NCI-H1105 treated with DMSO at 0.1 percent for 48 hours (cell line): ENCODE measurements at places on chromosomes 1 and 21.

DNA sequence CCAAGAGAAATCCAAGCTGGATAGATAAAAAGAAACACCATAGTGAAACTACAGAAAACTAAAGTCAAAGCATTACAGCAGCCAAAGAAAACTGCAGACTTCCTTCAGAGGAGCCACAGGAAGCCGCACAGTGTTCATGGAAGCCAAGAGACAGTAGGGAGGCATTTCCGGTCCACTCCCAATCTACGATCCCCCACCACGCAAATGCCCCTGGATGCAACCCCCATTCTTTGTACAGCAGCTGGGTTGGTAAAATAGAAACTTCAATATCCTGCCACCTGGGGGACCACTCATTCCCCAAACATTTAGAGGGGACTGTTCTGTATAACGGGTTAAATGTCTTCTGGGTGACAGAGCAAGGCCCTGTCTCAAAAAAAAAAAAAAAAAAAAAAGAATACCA, 43.9 kb upstream of the TSPEAR start:
- no peak for DNase-seq

DNA sequence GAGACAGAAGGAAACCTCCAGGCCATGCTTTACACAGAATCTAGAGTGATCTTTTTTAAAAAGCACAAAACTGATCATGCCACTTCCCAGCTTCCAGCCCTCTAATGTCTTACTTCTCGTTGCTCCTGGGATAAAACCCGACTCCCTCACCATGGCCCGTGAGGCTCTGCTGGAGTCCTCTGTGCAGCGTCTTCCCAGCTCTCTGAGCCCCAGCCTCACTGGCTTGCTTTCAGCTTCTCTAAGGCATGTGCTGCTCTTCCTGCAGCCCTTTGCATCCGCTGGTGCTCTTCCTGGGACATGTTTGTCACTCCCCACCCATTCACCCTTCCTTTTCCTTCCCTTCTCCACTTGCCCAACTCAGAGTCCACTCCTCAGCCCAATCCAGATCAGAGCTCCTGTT, 184.1 kb downstream of the AK5 start:
- no peak for DNase-seq

- no peak for DNase-seq
Measured at GRCh38 chr1:224872832-224873433, 56.5 kb upstream of the DNAH14 start.

GRCh38 chr1:98103617-98104285, 182.9 kb upstream of the DPYD start:
- DNase-seq = no peak

DNA sequence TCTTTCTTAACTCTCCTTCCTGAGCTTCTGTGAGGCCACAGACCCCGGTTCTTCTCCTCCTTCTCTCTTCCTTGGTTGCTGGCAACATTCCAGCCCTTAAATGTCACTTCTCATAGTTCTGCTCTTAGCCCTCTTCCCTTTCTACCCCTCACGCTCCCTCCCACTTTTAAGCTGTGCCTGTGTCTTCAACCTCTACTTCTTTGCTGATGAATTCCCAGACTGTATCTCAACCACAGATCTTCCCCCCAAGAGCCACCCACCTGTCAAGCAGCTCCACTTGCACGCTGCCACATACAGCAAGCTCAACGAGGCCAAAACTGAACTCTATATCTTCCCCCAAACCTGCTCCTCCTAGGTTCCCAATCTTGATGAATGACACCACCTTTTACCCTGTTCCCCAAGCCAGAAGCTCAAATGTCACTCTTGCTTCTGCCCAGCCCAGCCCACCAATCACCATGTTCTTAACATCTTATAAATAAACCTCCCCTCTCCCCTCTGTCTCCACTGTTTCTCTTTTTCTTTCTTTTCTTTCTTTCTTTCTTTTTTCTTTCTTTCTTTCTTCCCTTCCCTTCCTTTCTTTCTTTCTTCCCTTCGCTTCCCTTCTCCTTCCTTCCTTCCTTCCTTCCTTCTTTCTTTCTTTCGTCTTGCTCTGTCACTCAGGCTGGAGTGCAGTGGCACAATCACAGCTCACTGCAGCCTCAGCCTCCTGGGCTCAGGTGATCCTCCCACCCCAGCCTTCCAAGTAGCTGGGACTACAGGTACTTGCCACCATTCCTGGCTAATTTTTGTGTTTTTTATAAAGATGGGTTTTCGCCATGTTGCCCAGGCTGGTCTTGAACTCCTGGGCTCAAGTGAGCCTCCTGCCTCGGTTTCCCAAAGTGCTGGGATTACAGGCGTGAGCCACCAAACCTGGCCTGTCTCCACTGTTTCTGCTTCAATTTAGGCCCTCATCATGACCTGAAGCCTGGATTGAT, 19.8 kb upstream of the PTP4A2 start:
- DNase-seq = no peak

DNA sequence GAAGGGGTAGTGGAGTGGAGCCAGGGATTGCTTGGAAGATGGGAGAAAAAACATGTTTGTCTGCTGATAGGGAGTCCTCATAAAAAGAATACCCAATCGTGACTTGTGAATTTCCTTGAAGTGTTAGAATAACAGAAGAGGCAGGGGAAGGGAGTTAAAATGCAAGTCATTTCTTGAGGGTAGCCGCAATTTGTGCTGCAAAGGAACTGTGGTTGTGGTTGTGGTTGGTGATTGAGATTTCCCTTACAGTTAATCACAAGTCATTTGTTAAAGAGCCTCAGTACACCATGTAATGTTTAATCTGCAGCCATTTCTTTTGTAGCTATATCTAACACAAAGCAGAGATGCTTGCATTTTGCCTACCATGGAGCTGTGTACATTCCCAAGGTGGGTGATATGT, 38.5 kb upstream of the EGLN1 start:
- no peak for DNase-seq

GRCh38 chr1:167483790-167484189, 34.5 kb downstream of the CD247 start:
- no peak for DNase-seq

DNA sequence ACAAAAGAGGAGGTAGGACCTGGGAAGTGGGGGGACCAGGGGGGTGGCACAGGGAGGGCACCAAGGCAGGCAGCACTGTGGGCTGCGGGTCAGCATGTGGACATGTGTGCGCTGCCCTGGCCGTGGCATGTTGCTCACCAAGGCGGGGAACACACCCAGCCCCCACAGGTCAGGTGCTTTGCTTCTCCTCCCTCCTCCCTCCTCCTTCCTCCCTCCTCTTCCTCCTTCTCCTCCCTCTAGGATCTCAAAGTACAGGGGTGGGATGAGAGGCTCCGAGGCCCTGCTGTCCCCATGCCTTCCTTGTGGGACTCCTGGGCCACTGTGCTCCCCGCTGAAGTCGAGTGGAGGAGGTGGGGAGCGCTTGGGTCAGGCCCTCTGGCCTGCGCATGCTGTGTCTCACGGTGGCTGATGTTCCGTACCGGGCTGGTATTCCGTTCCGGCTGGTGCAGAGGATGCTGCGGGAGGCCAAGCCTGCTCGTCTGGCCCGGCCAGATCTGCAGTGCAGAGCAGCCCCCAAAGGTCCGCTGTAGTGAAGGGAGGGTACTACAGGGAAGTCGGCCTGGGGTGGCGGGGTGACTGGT, 26.6 kb downstream of the SPSB1 start:
- no peak for DNase-seq

DNA sequence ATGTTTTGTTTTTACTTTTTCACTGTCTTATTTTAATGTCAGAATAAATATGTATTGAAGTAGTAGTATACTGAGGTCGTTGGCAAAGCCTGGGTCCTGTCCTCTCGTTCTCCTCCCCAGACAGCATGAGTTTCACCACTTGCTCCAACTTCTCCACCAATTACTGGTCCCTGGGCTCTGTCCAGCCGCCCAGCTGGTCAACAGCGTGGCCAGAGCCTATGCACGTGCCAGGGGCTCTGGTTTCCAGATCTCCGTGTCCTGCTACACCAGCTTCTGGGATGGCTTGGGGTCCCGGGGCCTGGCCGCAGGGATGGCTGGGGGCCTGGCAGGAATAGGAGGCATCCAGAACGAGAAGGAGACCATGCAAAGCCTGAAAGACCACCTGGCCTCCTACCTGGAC, 19.3 kb downstream of the PTPN14 start:
- no peak for DNase-seq

GRCh38 chr1:157596384-157596783, 1.5 kb downstream of the FCRL4 start:
- no peak for DNase-seq

DNA sequence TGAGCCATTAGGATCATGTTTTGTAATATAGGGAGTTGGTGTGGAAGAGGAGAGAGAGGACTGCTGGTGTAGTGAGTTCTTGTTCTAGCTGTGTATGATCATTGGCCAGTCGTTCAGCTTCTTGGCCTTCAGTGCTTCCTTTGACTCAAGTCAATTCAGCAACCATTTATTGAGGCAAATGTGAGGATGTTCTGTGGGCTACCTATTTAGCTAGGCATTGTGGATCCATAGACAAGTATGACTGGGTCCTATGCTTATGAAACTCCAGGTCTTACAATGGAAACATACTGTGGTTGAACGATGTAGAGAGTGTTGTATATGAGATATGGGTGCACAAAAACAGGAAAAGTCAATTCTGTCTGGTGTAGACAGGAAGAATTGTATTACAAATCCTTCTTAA, 41.7 kb downstream of the NFIA start:
- DNase-seq = no peak

DNA sequence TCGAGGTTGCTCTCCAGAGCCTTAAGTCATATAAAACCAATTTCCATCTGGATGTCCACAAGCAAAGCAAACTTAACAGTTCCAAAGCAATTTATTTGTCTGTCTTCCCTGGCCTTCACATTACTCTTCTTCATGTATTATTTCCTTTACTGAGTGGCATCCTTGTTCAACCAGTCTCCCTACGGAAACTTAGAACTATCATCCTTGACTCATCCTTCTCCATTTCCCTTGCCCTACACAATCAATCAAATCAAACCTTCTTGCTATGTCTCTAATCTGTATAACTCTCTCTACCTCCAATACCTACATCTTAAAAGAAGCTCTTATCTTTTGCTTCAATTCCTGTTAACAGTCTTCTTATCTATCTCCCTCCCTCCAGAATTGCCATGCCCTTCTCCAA, 25.4 kb downstream of the EGLN1 start:
- no peak for DNase-seq

GRCh38 chr1:165402517-165403111, 42.3 kb downstream of the RXRG start:
- DNase-seq = no peak

- no peak for DNase-seq
Measured at GRCh38 chr1:119840745-119841144, 29.5 kb upstream of the REG4 start.

GRCh38 chr1:95953015-95953414, 719.0 kb downstream of the RWDD3 start:
- DNase-seq = peak; percentile 36

- no peak for DNase-seq
Measured at GRCh38 chr1:224168859-224169380, 14.1 kb upstream of the DEGS1 start.

GRCh38 chr1:209249785-209250440, 333.6 kb upstream of the CAMK1G start:
- DNase-seq = peak; percentile 95

DNA sequence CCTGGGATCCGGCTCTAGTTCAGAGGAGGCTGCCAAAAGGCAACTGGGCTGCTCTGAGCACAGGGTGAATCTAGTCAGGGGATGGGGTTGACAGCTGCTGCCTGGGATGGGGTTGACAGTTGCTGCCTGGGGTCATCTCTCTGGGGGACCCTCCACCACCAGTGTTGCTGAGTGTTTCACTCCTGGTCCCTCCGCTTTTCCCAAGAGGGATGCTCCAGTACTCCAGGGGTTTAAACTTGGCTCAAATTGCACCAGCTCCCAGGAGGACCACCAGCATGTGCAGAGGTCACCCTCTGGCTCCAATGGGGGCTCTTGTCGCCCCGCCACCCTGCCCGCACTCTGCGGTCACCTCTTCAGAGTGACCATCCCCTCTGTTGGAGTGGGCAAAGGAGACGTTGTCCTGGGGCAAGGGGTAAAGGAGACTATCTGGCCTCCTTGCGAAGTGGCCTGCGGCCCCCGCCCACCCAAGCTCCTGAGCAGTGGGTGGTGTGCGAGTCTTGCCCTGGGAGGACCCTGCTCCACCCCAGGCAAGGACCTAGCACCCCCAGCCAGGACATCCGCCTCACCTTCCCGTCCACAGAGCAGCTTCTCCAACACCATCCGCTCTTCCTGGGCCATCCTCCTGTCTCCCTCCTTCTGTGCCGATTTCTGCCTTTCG, 52.6 kb downstream of the SIK1 start:
- no peak for DNase-seq

DNA sequence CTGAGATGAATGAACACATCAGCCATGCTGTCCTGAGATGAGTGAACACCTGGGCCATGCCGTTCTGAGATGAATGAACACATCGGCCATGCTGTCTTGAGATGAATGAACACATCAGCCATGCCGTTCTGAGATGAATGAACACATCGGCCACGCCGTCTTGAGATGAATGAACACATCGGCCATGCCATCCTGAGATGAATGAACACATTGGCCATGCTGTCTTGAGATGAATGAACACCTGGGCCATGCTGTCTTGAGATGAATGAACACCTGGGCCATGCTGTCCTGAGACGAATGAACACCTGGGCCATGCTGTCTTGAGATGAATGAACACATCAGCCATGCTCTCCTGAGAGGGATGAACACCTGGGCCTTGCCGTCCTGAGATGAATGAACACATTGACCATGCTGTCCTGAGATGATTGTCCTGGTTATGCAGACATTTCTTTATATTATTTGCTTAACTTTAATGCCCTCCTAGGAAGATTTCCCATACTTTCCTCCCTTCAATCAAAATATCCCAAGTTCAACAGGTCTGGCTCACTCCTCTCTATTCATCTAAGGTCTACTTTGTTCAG, 48.6 kb upstream of the COL6A1 start:
- DNase-seq = no peak

GRCh38 chr1:218679391-218679790, 334.3 kb downstream of the TGFB2 start:
- no peak for DNase-seq

DNA sequence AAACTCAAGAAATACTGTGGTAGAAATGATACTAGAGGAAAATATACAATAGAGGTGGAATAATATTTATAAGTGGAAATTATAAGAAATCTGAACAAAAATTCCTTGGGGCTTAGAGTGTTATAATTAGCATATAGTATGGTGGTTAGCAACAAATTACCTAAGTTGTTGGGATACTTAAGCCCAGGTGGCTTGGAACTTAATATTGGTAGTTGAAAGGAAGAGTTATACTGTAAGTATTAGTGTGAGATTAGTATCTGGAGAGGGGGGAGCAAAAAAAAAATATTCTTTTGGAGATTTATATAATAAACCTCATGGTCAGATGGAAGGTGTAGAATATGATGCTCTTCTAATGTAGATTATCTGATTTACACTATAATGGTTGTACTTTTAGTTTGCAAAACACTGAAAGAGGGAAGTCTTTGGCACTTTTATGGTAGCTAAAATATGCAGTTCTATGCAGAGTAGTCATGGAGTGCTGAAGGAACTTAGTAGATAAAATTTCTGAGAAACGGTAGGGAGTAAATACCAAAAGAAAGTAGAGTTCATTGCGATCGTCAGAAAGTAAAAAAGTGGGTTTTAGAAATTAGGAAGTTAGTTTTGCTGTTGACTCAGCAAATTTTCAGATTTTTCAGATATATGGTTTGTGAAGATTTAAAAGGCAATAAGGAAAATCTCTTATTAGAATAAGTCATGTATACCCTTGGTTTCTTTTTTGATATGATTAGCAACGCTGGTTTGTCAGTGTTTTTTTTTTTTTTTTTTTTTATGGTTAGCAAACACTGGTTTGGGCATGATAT, 45.7 kb downstream of the MTF2 start:
- DNase-seq = no peak

- no peak for DNase-seq
Measured at GRCh38 chr1:89815611-89816010, 5.2 kb upstream of the LRRC8D start.

- peak; percentile 3 for DNase-seq
Measured at GRCh38 chr1:13828454-13829151, 128.6 kb downstream of the PRDM2 start.
